ENCODE measurements at places on chromosomes 13 and 19.

DNA sequence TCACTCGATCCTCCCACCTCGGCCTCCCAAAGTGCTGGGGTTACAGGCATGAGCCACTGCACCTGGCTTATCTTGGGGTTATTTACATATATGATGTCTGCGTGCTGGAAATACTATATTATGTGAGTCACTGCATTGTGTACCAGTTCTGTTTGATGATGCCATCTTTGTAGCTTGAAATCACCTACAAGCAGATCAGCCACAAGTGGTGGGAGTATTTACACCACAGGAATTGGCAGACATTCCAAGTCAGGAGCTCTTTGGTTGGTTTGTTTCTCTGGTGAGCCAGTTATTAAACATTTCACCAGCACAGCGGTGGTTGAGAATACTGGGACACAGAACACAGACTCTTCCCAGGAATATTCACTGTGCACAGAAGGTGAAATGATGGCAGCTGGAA is 4.5 kb upstream of the TIMM44 start:
- DNase-seq: no peak

GRCh38 chr13:27833206-27833605 is 40.9 kb downstream of the GSX1 start:
- no peak for DNase-seq

GRCh38 chr13:102176846-102177245 is 225.0 kb downstream of the FGF14 start:
- DNase-seq: no peak

DNA sequence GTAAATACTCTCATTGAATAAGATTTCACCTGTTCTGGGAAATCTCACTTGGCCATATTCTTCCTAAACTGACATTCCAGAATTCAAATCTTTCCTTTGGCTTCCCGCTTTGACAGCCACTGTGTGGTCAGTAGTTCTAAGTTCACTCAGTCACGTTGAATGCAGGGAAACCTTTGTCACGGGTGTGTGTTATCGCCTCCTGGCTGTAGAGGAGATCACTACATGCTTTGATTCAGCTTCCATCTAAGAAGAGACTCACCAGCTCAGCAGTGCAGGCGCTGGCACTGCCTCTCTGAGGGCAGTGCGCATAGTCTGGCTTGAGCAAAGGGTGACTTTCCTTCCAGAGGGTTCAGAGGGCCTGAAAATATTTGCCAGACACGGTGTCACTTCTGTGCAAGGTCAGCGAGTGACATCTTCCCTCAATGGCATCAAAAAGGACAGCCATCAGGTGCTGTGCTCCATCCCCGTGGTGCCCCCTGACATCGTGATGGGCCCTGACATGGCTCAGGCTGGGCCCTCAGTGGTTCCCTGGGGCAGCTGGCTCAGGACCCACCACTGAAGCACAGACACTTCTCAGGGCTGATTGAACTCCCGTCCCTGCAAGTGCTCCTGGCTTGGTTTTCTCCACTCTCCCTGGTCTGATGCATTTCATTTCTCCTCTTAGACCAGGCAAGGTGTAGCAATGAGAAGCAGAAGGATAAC is 635.4 kb upstream of the ARGLU1 start:
- DNase-seq: peak; percentile 46

DNA sequence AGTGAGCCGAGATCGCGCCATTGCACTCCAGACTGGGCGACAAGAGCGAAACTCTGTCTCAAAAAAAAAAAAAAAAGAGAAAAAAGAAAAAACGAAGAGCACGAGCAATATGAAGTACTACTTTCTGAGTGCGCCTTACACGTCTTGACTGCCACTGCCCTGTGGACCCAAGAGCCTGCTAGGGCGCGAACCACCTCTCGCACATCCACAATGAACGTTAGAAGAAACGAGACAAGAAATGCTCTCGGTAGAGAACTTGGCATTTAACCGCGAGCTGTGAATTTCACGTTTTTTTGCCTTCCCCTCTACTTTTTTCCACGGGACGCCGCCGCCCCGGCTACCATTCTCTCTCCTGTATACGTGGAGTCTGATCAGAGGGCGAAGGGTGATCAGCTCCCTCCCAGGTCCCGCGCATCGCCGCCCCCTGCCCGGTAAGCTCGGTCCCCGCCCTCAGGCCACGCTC is 454 bp downstream of the TIMM44 start:
- no peak for DNase-seq

All from small intestine (tissue), 16 donors.